Tibial nerve (tissue), 4 donors: ENCODE measurements at places on chromosomes 12 and 14. TPM values are rescaled to one million over a fixed set of nuclear protein-coding genes. Genes with fewer than 3 reads are reported as not detected.

NEK9 gene
- total RNA-seq: 76.1 TPM

GZMH gene
- total RNA-seq: not detected

ACOT4 gene
- 0.63 TPM for total RNA-seq

IL23A gene
- not detected for total RNA-seq

ZDHHC22 gene
- total RNA-seq: not detected

PRB2 gene
- total RNA-seq: not detected

PARPBP gene
- total RNA-seq: 0.87 TPM

REP15 gene
- not detected for total RNA-seq

LRRC10 gene
- not detected for total RNA-seq

NOS1 gene
- 32.4 TPM for total RNA-seq

TAS2R13 gene
- total RNA-seq: 4.2 TPM

- H3K36me3 ChIP-seq: no peaks in the 10 kb centered on the region
- no peak overlapping the region for H3K27ac ChIP-seq
- H3K4me3 ChIP-seq: no peak overlapping the region
- DNase-seq: no peak
Measured at GRCh38 chr12:50218386-50218785, 51.2 kb upstream of the CERS5 start.

- no peak for DNase-seq
- no peak overlapping the region for H3K4me3 ChIP-seq
- H3K4me1 ChIP-seq: peaks cover 10% of the 10 kb centered on the region
Measured at GRCh38 chr12:125676366-125676765, 611.1 kb downstream of the AACS start.

- H3K4me1 ChIP-seq: no peaks in the 10 kb centered on the region
- H3K36me3 ChIP-seq: no peaks in the 10 kb centered on the region
- no peaks in the 10 kb centered on the region for H3K27me3 ChIP-seq
- H3K27ac ChIP-seq: no peak overlapping the region
- H3K4me3 ChIP-seq: no peak overlapping the region
- no peak for DNase-seq
Measured at GRCh38 chr12:42396473-42397259, 70.7 kb downstream of the PPHLN1 start.

DNA sequence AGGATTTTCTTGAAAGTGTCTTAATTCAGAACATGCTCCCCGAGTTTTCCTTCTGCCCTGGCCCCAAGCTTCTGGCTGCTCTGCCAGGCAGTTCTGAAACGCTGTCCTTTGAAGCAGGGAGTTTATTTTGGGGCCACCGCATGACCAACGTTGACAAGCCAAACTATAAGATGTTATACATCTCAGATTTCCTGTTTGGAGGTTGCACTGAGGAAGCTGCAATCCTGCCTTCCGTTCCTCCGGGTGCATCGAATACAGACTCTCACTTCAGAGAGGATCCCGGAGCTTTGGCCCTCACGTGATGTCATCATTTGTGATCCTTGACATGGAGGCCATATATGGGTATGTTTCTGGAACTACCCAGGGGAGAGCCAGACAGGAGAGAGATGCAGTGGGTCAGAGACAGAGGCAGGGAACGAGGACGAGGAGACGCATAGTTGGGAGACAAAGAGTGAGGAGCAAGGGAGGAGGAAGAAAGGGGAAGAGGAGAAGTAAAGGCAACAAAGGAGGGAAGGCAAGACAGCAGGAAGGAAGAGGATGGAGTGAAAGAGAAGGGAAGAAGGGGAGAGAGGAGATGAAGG is at the start of gene ASB2:
Gene ASB2, minus strand, starts transcription at position 94 of the 581 bp plus-strand sequence. CDS start 12,031 bp downstream, outside the sequence.
- no peaks in the 10 kb centered on the region for H3K27me3 ChIP-seq
- DNase-seq: no peak
- peaks cover 20% of the 10 kb centered on the region for H3K4me1 ChIP-seq
- H3K4me3 ChIP-seq: peak within 1 kb of the TSS; percentile 2
- H3K27ac ChIP-seq: no peak within 1 kb of the TSS

GRCh38 chr12:129005829-129006228 is 152.6 kb downstream of the GLT1D1 start:
- DNase-seq: no peak
- no peak overlapping the region for H3K27ac ChIP-seq
- no peaks in the 10 kb centered on the region for H3K27me3 ChIP-seq
- no peaks in the 10 kb centered on the region for H3K4me1 ChIP-seq
- no peak overlapping the region for H3K4me3 ChIP-seq

GRCh38 chr12:60279221-60279620 is 683.4 kb downstream of the SLC16A7 start:
- no peaks in the 10 kb centered on the region for H3K36me3 ChIP-seq
- H3K27ac ChIP-seq: no peak overlapping the region
- no peak for DNase-seq
- H3K27me3 ChIP-seq: no peaks in the 10 kb centered on the region

- DNase-seq: no peak
- no peaks in the 10 kb centered on the region for H3K27me3 ChIP-seq
- no peaks in the 10 kb centered on the region for H3K36me3 ChIP-seq
- H3K4me1 ChIP-seq: no peaks in the 10 kb centered on the region
- no peak overlapping the region for H3K27ac ChIP-seq
- no peak overlapping the region for H3K4me3 ChIP-seq
Measured at GRCh38 chr12:84507956-84508850, 404.4 kb downstream of the SLC6A15 start.

DNA sequence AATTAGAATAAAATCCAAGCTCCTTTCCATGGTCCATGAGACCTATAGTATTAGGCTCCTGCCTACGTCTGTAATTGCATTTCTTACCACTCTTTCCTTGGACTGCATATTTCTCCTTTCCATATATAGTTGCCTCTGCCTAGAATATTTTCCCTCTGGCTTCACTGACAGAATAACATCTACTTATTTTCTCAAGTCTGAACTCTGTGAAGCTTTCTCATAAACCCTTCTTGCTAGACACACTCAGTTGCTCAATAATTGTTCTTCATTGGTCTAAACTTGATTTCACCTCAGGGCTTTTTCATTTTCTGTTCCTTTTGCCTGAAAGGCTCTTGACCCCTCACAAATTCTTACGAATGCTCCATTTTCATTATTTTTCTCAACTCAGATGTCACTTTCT is 36.9 kb upstream of the KRAS start:
- H3K27ac ChIP-seq: no peak overlapping the region
- no peaks in the 10 kb centered on the region for H3K36me3 ChIP-seq
- DNase-seq: no peak
- H3K4me1 ChIP-seq: no peaks in the 10 kb centered on the region
- H3K27me3 ChIP-seq: no peaks in the 10 kb centered on the region

GRCh38 chr12:30927222-30927611 is 669 bp downstream of the TSPAN11 start:
- peaks cover 10% of the 10 kb centered on the region for H3K27me3 ChIP-seq
- H3K4me1 ChIP-seq: no peaks in the 10 kb centered on the region
- H3K36me3 ChIP-seq: no peaks in the 10 kb centered on the region

DNA sequence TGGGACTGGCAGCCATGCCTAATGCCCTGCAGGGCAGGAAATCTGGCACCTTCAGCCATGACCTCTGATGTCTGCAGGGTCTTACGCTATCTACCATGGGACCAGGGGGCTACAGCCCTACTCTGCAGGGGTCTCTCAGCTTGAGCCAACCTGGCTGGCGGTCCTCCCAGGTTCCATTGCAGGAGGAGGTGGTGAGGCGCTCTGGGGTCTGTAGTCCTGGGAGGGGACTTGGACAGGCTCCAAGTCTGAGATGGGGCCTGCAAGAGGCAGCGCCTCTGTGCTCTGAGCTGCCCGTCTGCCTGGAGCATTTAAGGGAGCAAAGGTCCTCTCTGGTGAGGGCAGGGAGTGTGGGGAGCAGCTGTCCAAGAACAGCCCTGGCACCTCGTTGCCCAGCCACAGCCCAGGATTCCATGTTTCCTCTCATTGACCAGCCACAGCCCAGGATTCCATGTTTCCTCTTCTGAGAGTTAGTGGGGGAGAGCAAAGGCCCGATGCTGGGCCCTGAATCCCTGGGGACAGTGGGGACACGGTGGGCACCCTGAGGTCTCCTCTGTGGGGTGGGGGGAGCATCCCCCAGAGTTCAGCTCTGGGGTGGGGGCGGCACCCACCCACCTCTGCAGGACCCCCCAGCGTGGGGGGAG is 655 bp downstream of the PLD4 start:
- no peaks in the 10 kb centered on the region for H3K36me3 ChIP-seq
- H3K27ac ChIP-seq: no peak overlapping the region
- no peak overlapping the region for H3K4me3 ChIP-seq
- H3K4me1 ChIP-seq: no peaks in the 10 kb centered on the region
- no peaks in the 10 kb centered on the region for H3K27me3 ChIP-seq
- DNase-seq: no peak

GRCh38 chr14:89212386-89213235 is 204.4 kb downstream of the FOXN3 start:
- no peak for DNase-seq
- peaks cover 8% of the 10 kb centered on the region for H3K4me1 ChIP-seq
- no peaks in the 10 kb centered on the region for H3K27me3 ChIP-seq
- no peak overlapping the region for H3K27ac ChIP-seq
- no peak overlapping the region for H3K4me3 ChIP-seq
- H3K36me3 ChIP-seq: no peaks in the 10 kb centered on the region

- no peaks in the 10 kb centered on the region for H3K27me3 ChIP-seq
- H3K36me3 ChIP-seq: no peaks in the 10 kb centered on the region
- DNase-seq: no peak
- H3K27ac ChIP-seq: no peak overlapping the region
- no peak overlapping the region for H3K4me3 ChIP-seq
Measured at GRCh38 chr14:68828698-68829097, 35.8 kb upstream of the ZFP36L1 start.

DNA sequence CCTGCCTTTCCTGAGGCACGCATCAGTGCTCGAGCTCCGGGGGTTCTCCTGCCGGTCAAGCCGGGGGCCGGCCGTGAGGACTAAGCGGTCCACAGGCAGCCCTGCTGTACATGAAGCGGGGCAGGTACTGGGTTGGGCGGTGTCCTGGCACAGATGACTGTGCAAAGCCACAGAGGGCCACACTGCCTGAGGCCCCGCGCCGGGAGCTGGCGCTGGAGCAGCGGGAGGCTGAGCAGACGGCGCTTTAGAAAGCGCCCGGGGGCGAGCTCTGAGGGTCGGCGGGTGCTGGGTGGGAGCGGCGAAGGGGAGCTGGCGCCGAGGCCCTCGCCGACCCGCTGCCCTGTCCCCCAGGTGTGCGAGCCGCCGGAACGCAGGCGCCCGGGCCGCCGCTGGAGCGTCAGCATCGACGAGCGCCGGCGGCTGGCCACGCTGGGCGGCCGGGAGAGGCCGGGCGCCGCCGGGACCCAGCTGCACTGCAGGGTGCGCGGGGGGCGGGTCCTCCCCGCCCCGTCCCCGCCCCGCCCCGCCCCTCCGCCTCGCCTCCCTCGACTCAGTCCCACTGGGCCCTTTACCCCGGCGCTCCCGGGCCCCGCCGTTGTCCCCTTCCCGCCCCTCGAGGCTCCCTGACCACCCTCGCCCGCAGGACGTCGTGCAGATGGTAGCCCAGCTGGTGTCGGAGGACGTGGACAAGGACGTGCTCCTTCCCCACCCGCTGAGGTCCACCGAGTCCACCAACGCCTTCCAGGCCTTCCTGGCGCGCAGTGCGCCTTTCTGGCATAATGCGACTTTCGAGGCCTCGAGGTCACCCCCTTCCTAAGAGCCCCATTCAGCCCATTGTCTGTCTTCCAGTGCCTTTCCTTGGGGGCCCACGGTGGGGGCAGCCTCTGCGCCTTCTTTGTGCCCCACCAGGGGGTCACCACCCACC is 8.3 kb upstream of the MTA1 start:
- peaks cover 25% of the 10 kb centered on the region for H3K27me3 ChIP-seq
- H3K4me3 ChIP-seq: peak overlapping the region; percentile 22
- no peaks in the 10 kb centered on the region for H3K4me1 ChIP-seq

GRCh38 chr12:76531056-76531455 is 28.5 kb downstream of the OSBPL8 start:
- H3K36me3 ChIP-seq: no peaks in the 10 kb centered on the region
- no peaks in the 10 kb centered on the region for H3K4me1 ChIP-seq
- no peak overlapping the region for H3K27ac ChIP-seq
- no peak for DNase-seq

DNA sequence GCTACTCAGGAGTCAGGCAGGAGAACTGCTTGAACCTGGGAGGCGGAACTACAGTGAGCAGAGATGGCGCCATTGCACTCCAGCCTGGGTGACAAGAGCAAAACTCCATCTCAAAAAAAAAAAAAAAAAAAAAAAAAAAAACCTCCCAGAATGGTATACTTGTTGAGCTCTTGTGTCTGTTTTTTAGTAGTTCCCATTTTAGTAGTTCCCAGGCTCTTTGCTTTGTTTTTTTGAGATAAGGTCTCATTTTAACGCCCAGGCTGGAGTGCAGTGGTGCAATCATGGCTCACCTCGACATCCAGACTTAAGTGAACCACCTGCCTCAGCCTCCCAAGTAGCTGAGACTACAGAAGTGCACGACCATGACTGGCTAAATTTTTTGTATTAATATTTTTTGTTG is 13.4 kb downstream of the ATXN2 start:
- H3K4me3 ChIP-seq: no peak overlapping the region
- H3K27me3 ChIP-seq: no peaks in the 10 kb centered on the region
- no peak for DNase-seq
- peaks cover 8% of the 10 kb centered on the region for H3K4me1 ChIP-seq
- H3K36me3 ChIP-seq: no peaks in the 10 kb centered on the region

DNA sequence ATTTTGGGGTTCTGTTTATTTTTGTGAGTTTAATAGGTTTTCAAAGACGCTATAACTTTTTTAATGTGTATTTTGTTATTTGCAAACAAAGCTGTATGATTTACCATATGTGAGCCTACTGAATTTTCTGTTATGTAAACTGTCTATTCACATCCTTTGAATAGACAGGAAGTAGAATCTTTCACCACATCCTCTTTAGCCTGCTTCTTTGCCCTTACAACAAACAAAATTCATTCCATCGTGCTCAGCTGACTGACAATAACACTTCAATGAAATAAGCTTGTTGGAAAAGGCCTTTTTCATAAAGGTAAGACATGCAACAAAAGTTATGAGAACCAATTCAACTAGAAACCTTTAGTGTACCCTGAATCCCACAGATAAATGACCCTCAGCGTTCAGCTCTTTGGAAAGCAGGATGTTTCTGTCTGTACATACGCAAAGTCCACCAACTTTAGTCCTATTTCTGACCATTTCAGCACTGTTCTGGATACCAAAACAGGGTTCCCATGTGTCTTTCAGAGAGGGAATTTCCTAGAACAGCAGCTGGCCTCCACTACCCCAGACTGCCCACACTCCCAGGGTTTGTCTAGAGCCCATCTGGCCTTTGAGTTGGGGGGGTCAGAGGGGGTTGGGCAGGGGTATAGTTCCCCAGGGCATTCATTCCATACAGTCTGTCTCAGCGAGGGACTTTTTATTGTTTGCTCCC is 71.3 kb downstream of the DUSP6 start:
- DNase-seq: no peak
- H3K4me1 ChIP-seq: peaks cover 11% of the 10 kb centered on the region
- H3K36me3 ChIP-seq: no peaks in the 10 kb centered on the region
- no peak overlapping the region for H3K27ac ChIP-seq
- H3K4me3 ChIP-seq: no peak overlapping the region
- H3K27me3 ChIP-seq: no peaks in the 10 kb centered on the region

DNA sequence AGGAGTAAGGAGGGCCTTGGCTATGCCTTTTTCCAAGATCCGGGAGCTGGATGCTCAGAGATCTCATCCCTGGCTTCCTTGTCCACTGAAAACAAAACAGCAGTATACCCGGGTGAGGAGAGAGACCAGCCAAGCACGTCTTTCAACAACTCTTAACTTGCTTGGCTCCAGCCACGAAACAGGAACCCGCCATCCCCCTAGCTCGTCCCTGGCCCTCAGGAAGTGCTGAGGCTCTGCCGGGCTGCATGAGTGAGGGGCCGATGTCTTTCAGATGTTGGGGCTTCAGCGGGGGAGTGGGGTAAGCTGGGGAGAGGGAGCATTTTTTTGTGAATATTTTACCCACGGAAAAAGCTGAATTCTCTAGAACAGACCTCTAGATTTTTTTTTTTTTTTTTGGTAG is 231.1 kb downstream of the CACNA1C start:
- H3K4me1 ChIP-seq: peaks cover 15% of the 10 kb centered on the region
- H3K4me3 ChIP-seq: no peak overlapping the region
- no peak for DNase-seq
- H3K36me3 ChIP-seq: no peaks in the 10 kb centered on the region
- no peaks in the 10 kb centered on the region for H3K27me3 ChIP-seq
